ENCODE measurements at places on chromosomes 13 and 19.

DNA sequence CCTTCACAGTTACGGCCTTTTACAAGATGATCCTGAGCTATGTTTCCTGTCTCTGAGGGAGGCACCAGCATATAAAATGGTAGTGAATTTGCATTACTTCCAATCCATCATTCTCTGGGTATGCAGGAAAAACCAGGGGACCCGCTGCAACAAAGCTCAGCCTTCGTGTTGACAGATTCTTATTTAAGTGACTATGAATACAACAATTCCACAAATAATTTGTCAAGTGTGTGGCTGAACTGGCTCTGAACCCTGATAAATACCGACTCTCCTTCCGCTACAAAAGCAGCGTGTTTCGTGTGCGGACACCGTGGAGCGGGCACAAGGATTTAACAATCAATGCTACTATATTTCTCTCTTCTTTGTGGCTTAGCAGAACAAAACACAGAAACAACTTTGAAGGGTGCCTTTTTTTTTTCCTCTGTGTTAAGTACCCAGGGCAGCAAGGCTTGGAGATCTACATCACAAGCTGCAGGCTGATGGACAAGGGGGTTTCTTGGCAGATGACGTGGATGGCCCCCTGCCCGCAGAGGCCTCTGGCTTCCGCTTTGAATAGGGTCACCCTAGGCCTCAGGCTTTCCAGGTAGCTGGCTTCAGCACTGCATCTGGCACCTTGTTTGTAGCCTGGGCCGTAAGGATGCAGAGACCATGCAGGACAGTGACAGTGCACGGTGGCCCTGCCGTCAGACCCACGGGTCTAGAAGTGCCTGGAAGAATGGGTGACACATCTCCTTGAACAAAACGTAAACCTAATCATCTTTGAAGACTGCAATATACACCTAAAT, 280.5 kb upstream of the TSHZ3 start:
- no peak for DNase-seq

DNA sequence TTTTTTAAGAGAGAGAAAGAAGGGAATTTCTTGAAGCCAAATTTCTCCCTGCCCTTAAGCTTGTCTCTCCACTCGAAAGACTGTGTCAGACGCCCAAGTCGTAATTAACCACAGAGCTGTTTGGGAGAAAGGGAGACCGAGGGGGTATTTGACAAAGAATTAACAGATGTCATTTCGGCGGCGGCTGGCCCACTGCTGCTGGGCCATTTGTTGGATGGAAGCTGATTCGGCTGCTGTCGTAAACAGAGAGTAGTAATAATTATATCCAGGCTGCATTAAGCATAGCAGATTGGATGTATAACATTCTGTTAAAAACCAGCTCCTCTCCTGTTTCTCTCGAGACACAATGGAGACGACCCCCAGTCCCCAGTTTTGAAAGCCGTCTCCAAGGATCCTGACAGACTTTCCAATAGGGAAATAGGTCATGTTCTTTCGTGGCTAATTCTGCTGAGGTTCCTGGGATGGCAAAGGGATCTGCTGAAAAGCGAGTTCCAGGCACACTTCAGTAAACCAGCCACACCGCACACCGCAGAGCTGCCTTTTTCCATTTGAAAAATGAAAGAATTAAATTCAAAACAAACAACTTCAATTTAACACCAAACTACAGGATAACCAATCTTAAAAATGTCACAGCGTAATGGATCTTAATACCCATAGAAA, 71.5 kb downstream of the KCTD15 start:
- DNase-seq: no peak

DNA sequence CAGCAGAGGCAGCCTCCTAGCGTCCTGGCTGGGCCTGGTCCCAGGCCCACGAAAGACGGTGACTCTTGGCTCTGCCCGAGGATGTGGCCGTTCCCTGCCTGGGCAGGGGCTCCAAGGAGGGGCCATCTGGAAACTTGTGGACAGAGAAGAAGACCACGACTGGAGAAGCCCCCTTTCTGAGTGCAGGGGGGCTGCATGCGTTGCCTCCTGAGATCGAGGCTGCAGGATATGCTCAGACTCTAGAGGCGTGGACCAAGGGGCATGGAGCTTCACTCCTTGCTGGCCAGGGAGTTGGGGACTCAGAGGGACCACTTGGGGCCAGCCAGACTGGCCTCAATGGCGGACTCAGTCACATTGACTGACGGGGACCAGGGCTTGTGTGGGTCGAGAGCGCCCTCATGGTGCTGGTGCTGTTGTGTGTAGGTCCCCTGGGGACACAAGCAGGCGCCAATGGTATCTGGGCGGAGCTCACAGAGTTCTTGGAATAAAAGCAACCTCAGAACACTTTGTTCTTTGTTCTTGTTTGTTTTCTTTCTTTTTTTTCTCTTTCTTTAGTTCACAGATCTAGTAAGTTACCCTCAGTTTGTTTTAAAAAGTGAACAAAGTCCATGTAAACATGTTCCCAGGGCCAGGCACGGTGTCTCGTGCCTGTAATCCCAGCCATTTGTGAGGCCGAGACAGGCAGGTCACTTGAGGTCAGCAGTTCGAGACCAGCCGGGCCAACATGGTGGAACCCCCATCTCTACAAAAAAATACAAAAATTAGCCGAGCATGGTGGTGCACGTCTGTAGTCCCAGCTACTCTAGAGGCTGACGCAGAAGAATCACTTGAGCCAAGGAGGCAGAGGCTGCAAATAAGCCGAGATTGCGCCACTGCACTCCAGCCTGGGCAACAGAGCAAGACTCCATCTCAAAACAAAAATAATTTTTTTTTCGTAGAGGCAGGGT, 10.2 kb downstream of the ANGPTL4 start:
- no peak for DNase-seq

- DNase-seq: no peak
These were observed 18.5 kb upstream of the IGLON5 start for GRCh38 chr19:51292971-51293370.

GRCh38 chr19:42477117-42477516, 34.4 kb upstream of the CXCL17 start:
- DNase-seq: no peak

DNA sequence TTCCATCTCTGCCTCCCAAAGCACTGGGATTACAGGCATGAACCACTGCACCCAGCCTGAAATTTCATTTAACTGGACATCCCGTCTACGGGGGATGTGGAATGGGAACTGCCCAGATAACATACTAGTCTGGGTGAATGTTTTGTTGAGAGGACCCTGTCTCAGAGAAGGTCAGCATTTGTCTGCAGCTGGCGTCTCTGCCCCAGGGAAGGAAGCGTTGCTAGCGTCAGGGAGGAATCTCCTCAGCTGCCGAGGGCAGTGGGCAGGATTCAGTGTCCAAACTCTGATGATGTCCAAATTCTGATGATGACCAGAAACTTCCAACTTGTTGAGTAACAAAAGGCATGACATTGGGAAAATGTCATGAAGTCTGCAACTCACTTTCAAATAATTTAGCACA, 3.1 kb downstream of the NXNL1 start:
- no peak for DNase-seq

GRCh38 chr19:39823686-39824085, 10.3 kb downstream of the DYRK1B start:
- no peak for DNase-seq

DNA sequence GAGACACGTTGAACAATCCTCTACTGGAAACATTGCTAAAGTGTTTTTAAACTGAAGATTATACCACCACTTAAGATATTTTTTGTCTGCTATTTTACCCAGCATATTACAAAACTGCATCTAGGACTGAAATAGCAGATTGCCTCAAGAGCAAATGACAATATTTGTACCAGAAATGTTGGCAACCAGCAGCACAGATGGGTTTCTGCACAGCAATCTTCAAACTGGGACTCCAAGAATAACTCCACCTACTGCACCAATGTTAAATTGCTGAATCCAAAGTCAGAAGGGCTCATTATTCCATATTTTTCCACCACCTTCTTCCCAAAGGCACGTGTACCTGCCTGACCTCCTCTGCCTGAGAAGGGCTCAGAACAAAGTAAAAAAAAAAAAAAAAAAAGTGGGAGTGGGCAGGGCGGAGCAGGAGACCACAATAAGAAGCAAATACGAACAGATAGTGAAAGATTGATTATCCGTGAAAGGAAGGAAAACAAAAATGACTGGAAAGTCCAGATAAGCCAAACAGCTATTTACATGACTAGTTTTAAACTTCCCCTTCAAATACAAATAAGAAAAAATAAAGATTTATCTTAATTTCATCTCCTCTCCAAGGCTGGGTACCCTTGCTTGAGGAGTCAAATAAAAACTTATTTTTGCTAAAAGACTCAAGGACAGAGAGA, 79.4 kb downstream of the FOXO1 start:
- no peak for DNase-seq

- no peak for DNase-seq
These were observed 1.9 kb downstream of the GTPBP3 start for GRCh38 chr19:17339088-17339741.

GRCh38 chr19:54389553-54389952, 24.8 kb upstream of the LAIR1 start:
- DNase-seq: no peak

DNA sequence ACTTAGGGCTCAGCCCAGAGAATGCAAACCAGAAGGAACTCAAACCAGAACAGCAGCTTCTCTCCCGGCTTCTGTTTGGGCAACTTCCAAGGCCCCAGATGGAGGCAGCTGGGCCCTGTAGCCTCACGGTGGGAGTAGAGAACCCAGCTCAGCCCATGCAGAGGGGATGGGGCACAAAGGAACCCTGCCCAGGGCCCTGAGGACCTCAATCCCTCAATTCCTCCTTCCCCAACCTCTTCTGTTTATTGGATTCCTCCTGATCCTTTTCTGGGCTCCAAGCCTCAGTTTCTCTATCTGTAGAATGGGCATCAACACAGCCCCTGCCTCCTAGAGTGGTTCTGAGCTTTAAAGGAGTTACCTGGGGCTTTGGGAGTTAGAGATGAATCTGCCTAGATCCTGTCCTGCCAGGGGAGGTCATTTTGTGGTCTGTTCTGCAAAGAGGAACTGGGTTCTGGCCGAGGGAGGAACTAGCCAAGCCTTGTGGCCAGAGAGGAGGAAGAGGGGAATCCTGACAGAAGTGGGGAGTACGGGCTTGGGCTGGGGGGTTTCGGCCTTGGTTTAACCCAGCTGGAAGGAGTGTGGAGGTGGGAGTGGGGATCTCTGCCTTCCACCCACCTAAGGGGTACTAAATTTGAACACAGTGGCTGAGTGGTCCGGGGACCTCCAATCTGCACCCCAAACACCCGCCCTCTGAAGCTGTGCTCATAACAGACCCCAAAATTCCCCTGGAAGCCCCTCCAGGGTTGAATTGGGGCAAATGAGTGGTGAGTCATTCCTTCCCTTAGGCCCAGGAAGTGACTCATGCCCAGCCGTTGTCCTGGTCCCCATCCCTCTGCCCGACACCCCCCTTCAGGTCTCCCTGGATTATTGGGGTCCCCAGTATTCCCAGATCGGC, 2.7 kb downstream of the ADGRE5 start:
- no peak for DNase-seq
